ENCODE measurements at places on chromosomes 6 and 20.

- DNase-seq, result no peak
Observed at GRCh38 chr6:87917886-87918285, 129.8 kb upstream of the SPACA1 start.

GRCh38 chr20:21665687-21666446, 39.6 kb upstream of the PAX1 start:
- DNase-seq, result peak; percentile 40

- DNase-seq, result no peak
Observed at GRCh38 chr20:34343458-34344211, 19.4 kb upstream of the ITCH start.

DNA sequence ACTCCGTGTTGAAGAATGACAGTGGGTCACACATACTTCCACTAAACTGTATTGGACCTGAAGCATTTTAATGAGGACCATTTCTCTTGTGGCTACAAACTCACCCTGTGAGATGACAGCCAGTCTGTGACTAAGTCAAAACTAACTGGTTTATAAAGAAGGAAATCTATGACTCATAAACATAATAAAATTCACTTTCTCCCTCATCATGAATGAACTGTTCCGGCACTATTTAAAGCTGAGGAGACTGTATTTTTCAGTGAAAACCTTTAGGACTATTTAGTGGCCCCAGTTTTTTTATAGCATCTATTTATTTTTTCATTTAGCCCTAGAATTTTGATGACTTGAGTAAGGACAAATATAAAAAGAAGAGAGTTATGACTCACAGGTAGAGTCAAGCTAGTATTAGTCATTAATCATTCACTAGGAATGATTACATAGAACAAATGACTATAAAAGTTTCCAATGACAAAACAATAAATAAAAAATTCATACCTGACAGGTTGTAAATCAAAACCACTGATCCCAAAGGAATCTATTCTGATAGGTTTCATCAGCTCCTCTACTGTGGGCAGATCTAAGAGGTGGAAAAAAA, 34.2 kb downstream of the CEP162 start:
- peak; percentile 78 for DNase-seq

- DNase-seq, result peak; percentile 73
Observed at GRCh38 chr6:20092071-20092566, 120.2 kb downstream of the MBOAT1 start.

- no peak for DNase-seq
Observed at GRCh38 chr20:56924292-56925081, 295.4 kb downstream of the TFAP2C start.

DNA sequence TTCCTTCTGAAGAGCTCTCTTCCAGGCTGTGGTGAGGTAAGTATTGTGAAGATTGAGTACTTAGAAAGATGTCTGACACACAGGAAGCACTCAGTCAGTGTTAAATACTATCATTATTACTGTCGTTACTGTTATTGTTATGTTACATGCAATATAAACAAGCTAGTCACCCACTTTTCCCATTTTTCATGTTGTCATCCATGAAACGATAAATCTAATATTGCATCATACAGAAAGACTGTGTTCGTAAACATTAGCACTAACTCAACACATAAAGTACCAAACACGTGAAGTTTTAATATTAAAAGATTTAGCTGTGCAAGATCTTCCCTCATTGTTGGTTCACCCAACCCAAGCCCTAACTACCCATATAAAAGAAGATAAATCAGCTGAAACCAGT, 109.2 kb upstream of the NRSN1 start:
- DNase-seq, result no peak

DNA sequence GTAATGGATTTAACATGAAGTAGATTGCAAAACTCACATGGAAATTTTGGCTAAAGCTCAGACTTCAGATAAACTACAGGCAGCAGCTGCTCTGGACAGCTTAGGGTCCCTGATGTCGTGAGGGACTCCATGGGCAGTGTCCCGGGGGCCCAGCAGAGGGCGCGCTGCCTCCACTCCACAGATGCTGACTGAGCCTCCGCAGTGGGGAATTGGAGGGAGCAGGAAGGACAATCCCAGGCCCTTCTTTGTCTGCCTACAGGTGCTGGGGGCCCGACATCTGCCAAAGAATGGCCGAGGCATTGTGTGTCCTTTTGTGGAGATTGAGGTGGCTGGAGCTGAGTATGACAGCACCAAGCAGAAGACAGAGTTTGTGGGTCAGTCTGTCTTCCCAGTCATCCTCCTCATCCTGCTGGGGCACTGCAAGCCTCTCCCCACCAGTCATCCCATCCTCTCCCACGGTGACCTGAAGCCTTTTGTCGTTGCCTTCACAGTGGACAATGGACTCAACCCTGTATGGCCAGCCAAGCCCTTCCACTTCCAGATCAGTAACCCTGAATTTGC, 35.9 kb downstream of the PLCG1 start:
- peak; percentile 78 for DNase-seq

- DNase-seq, result no peak
Observed at GRCh38 chr6:16200321-16200883, 38.0 kb upstream of the GMPR start.
